ENCODE measurements at places on chromosomes 5 and 9.

- no peak for DNase-seq
These were observed 79.7 kb upstream of the SSBP2 start for GRCh38 chr5:81830596-81830995.

DNA sequence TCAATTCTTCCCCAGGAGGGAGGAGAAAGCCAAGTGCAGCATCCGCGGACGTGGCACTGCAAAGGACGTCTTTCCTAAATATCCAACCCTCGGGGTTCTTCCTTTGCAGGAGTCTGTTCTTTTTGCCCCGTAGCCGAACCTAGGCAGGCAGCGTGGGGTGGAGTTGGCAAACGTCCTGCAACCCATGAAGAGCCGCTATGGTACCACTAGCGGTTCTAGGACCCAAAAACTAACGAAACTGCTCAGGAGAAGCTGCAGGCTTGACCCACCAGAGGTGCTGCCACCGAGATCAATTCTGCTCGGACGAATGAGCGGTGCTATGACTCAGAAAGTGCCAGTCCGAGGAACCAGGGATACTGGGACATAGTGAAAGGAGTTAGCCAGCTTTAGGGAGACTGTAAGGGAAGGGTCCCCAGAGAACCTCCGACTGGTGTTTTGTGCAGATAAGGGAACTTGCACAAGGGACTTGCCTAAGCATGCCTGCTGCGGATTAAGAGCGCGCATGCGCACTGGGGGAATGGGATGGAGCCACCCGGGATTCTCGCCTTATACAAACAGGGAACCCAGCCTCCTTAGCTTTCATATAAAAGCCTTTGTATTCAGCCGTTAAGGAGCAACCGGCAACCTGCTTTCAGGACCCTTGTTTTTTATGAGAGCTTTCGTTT lies 32.7 kb downstream of the ANXA2R start:
- peak; percentile 82 for DNase-seq

DNA sequence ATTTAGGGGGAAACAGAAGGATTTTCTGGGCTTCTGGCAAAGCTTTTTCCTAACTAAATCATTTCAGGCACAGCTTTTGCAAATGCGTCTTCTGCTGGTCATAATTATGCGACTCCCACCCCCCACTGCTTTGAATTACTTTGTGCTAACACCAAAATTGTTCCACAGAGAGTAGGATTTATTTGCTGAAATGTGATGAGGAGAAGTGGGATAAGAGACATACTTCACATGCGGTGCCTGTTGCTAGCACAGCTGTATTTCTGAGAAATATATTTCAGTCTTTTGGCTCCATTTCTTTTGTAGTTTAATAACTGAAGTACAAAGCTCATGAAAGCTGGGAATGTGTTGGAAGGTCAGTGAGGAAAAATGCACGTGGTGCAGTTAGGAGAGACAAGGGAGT lies 83.2 kb upstream of the TAS2R1 start:
- no peak for DNase-seq

DNA sequence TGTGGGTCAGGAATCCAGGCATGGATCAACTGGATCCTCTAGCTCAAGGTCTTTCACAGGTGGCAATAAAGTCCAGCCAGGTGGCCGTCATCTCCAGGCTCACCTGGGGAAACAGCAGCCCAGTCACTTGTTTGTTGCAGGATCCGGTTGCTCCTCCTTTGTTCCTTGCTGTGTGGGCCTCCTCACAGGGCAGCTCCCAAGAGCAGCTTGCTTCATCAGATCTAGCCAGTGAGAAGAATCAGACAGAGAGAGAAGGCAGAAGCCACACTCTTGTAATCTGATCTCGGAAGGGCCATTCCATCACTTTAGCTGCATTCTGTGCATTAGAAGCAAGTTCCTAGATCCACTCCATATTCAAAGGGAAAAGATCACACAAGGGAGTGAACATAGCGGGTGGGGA lies 3.2 kb upstream of the HSD17B3 start:
- no peak for DNase-seq

GRCh38 chr5:176995896-176996767 lies 10.4 kb downstream of the UIMC1 start:
- no peak for DNase-seq

DNA sequence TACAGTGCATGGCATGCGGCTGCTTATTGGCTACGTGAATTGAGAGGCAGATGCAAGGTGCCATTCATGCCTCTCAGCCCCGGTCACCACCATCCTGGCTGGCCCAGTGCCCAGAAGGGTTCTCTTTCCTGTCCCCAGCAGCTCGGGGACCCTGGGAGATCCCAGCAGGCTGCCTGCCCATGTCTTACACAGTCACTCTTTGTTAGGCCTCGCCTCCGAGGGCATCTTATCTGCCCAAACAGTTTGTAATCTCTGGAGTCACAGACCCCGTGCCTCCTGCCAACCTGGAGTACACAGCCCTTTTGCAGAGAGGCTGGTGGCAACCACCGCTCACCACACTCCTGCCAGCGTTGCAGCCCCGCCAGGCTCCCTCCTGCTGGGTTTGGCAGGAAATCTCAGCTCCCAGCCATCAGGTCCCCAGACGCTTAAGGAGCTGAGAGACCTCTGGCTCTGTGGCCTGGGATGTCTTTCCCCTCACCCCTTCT lies 7.0 kb upstream of the AK1 start:
- DNase-seq: no peak

DNA sequence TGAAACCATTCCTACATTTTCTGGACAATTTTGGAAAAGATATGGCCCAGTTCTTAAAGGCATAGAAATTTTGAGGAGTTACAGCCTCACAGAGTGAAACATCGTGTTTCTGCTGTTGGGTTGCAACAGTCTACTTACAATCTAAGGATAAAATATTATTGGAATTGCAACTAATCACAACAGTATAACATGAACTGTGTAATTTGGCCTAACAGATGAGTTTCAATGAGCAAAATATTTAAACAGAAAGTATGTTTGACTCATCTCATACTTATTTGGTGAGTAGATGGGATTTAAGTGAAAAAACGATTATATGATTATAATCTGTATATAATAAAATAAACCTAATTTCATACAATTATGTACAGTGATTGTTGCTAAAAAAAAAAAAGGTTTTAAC lies 1061.8 kb downstream of the CDH12 start:
- no peak for DNase-seq

- no peak for DNase-seq
These were observed 1173.4 kb upstream of the ACO1 start for GRCh38 chr9:31210978-31211570.

DNA sequence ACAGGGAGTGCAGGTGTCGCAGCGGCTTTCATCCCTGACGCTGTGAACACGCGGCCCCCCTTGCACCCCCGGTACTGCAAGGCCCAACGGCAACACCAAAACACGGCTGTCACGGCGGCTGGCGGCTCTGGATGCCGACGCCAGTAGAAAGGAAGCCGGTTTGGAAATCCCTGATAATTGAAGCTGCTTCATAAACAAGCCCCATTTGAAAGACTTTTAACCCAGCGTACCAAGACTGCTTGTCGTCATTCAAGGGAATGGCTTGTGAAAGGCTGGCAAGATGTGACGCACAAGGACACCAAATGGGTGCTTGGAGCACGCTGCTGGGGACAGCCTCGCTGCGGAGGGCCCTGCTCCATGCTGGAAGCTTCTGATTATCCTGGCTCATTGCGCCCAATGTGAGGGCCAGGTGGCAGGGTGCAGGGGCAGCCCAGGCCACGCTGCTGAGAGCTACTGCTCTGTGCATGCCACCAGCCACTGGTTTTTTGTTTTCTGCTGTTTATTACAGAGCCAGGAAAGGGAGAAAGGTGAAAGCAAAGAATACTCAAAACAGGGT lies 63.1 kb downstream of the GTF3C4 start:
- no peak for DNase-seq

DNA sequence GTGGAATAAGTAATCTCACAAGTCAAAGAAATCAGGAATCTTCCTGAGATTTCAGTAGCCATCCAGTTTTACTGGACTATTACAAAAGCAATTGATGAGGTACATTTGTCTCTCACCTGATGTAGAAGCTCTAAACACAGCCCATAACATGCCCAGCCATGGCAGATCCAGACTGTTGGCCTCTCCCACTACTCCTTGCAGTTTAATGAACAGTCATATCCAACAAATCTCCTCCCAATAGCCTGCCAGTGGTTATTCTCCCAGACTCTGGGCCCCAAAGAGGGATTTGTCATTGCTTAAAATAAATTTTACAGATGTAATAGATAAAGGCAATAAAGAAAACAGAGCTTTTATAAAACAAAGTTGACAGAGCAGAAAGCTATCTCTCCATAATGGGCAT lies 80.8 kb downstream of the ZNF608 start:
- DNase-seq: no peak

DNA sequence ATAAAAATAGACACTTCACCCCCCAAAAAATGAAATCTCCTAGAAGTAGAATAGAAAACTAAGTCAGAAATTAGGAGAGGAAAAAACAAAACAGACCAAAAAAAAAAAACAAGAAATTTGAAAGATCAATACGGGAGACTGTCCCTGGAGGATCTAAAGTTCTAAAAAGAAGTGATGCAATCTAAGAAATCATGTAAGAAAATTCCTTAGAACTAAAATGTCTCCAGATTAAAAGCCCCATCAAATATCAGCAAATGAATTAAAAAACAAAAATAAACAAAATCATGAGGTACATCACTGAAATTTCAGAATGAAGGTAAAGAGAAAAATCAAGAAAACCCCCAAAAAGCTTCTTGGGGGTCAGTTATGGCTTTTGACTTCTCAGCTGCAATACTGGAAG lies 13.5 kb downstream of the FNIP1 start:
- DNase-seq: no peak

DNA sequence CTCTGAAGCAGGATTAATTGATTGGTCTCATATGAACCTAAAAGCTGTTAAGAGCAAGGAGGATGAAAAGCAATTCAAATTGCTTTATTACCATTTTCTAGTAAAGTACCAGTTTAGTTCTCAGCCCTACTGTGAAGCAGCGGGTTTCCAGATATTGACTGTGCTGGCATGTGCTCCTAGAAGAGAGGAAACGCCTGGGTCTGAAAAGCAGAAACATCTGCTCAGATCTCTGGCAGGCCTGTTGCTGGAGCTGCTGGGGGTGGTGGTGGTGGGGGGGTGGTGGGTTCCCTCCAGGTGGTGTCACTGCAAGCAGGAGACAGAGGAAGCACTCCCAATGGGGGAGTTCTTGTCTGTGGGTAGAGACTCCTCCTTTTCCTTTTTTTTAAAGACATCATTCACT lies 105.5 kb upstream of the ZNF462 start:
- no peak for DNase-seq

GRCh38 chr9:120532891-120533290 lies 47.1 kb downstream of the CDK5RAP2 start:
- no peak for DNase-seq

GRCh38 chr5:140202610-140203009 lies 27.6 kb downstream of the CYSTM1 start:
- DNase-seq: no peak

- no peak for DNase-seq
These were observed 1.5 kb downstream of the NEK6 start for GRCh38 chr9:124259158-124259808.

- no peak for DNase-seq
These were observed 7.4 kb downstream of the ADAM19 start for GRCh38 chr5:157568222-157568621.

DNA sequence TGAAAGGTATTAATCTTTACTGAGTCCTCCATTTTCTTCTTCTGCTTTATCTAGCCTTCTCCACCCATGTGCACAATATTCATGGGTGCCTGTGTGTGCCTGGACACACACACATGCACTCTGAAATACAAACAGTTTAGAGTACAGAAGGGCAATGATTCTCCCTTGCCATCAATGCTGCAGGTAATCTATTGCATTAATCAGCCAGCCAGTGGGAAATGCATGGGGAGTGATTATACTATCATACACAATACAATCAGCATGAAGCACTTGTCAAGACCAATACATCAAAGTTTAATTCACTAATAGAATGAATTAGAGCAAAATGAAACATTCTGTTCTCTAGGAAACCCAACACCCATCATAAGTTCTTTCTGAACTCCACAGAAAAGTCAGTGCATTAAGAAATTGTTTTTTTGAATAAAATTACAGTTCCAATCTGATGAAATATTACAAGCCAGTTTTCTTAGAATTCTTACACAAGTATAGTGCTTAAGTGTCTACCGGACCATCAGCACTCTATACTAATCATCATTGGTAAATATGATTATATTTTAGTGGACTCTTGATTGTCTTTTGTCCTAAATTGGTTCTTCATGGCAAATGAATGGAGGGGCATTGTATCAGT lies 172.2 kb downstream of the ZSWIM6 start:
- DNase-seq: no peak

DNA sequence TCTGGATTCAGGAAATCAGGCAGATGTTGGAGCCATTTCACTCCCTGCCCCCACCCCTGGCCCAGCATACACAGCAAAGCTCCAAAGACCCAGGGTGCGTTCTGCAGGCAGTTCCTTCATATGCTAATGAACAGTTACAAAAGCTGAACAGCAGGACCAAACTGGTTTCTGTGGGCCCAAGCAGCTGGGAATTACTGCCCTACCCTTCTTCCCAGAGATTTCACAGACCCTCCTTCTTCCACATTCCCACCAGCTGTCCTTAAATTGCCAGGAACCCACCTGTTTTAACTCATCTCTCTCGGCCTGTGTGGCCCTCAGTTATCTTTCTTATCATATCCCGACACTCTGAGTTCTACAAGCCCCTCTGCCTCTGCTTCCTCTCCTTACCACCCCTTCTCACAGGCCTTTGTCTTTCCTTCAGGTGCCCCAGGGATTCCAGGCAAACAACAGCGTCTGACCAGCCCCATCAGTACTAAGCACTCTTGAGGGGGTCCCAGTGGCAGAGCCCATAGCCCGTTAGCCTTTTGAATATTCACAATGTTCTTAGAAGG lies 10.6 kb upstream of the F2RL1 start:
- DNase-seq: no peak

DNA sequence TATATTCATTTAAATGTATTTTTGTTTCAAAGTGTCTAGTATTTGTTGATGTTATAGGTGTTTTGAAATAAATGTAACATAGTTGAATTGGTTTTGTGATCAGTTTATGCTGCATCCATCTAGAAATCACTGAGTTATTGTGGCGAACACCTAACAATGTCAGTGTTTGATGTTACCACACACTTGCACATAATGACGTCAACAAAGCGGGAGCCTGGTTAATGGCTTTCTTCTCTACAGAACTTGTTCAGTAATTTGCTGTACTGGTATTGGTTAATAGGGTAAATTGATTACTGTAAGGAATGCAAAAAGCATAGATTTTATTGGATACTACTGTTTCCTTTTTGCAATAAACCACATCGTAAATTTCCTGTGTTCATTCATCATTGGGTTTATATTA lies 133.0 kb downstream of the ATG10 start:
- no peak for DNase-seq

Data from SW 1271 (cell line).